Thoracic aorta endothelial cell (primary cell): ENCODE measurements at places on chromosomes 7 and 10. TPM values are rescaled to one million over a fixed set of nuclear protein-coding genes. Genes with fewer than 3 reads are reported as not detected.

AKR1C3 gene
- total RNA-seq = 98.7 and 144 TPM in 2 replicates

AQP1 gene
- total RNA-seq = 1.7 and 4.9 TPM in 2 replicates

TFPI2 gene
- 3.2 and 96.5 TPM in 2 replicates for total RNA-seq

INMT gene
- not detected in 2 replicates for total RNA-seq

RBM20 gene
- not detected in 2 replicates for total RNA-seq

GNB2 gene
- total RNA-seq = 79.8 and 94.3 TPM in 2 replicates

TMEM254 gene
- total RNA-seq = 7.7 and 8.0 TPM in 2 replicates

ZNF467 gene
- 4.5 and 5.2 TPM in 2 replicates for total RNA-seq

TUBAL3 gene
- total RNA-seq = 0.57 and 0.66 TPM in 2 replicates

ABCC2 gene
- total RNA-seq = 1.1 and 1.4 TPM in 2 replicates

TEX36 gene
- not detected in 2 replicates for total RNA-seq

NXPH1 gene
- not detected in 2 replicates for total RNA-seq

TFAM gene
- total RNA-seq = 76.3 and 83.2 TPM in 2 replicates

C7orf33 gene
- total RNA-seq = not detected in 2 replicates

CALCR gene
- total RNA-seq = not detected in 2 replicates

CDNF gene
- total RNA-seq = 0.65 and 1.1 TPM in 2 replicates

DGKB gene
- total RNA-seq = not detected in 2 replicates

HOXA3 gene
- total RNA-seq = 1.1 and 1.9 TPM in 2 replicates

CYP3A5 gene
- total RNA-seq = not detected in 2 replicates

EBLN1 gene
- not detected in 2 replicates for total RNA-seq

FAM180A gene
- total RNA-seq = not detected in 2 replicates

CFAP69 gene
- 2.0 and 3.5 TPM in 2 replicates for total RNA-seq

LIPM gene
- total RNA-seq = not detected in 2 replicates

FKBP9 gene
- 95.6 and 117 TPM in 2 replicates for total RNA-seq

MEOX2 gene
- not detected in 2 replicates for total RNA-seq

ASCC1 gene
- 39.1 and 46.9 TPM in 2 replicates for total RNA-seq

APBB1IP gene
- not detected in 2 replicates for total RNA-seq
